Activated CD4-positive, alpha-beta T cell treated with anti-CD3 and anti-CD28 coated beads for 36 hours (primary cell): ENCODE measurements at places on chromosomes 6 and 20. TPM values are rescaled to one million over a fixed set of nuclear protein-coding genes. Genes with fewer than 3 reads are reported as not detected.

DNA sequence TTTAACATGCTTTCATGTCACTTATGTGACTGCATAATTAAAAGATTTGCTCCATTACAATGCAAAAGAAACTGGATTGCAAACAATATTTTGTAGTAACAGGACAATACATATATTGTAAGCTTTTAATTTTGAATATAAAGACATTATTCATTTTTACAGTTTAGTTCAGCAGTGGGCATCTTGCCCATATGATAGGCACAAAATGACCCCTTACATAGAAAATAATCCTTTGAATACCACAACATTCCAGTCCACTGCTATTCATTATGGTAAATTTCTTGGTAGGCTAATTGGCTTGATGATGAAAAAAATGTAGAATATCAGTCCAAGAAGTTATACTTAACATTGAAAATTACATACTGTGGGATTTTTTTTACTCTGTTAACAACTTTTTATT lies 74.1 kb upstream of the LAMA2 start:
- DNase-seq, result no peak

The GTSF1L gene
- 0.23 TPM for total RNA-seq

- DNase-seq, result no peak
Measured at GRCh38 chr6:136550045-136550329, 235 bp downstream of the MAP7 start.

DNA sequence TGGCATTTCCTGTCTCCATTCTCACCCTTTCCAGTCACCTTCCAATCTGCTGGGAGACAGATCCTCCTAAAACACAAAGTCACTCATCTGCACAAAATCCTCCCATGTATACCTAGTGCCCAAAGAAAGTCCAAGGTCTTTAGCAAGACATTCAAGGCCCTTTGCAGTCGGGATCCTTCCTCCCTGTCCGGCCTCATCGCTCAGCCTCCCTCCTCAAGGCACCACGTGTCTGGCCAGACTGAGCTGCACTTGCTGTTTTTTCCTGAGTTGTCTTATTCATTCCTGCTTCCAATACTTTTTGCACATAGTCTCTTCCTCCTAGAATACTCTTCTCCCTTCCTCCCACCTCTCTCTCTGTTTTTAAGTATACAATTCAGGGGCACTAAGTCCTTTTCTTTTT lies 1.4 kb downstream of the TRIM15 start:
- no peak for DNase-seq

The PPP1R14C gene
- total RNA-seq, result 0.21 TPM

DNA sequence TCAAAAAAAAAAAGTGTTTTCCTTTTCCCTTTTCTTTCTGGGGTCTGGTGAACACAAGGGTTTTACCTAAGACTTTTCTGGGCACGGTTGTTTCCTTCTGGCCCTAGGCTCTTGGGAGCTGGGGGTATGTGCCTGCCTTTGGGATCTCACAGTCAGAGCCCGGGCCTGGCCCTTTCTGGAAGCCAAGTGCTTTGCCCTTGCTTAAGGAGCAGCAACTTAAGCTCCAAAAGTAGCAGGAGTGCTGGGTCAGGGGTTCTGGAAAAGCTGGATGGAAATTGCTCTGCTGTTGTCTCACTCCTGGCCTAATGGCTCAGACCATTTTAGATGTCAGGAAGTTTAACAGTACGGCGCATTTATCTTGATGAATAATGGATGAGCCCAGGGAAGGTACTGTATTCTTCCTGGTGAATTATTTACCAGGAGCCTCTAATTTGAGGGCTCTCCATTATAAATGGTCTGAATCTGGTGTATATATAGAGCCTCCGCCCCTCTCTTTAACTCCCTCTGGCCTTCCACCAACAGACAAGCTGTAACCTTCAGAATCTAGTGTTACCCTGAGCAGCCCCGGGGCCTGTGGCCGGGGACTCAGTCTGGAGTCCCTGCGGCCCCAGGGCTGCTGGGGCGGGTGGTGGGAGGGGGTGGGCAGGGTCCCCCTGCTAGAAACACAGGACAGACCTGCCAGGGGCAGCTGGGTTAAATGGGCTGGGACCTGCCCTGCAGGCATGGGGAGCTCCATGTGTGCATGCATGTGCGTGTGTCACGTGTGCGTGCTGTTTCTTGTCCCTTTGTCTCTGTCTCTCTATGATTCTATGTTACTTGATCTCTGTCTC lies 37.5 kb downstream of the PTK7 start:
- no peak for DNase-seq

- DNase-seq, result peak; percentile 52
Measured at GRCh38 chr20:19735446-19735845, 22.6 kb upstream of the RIN2 start.

DNA sequence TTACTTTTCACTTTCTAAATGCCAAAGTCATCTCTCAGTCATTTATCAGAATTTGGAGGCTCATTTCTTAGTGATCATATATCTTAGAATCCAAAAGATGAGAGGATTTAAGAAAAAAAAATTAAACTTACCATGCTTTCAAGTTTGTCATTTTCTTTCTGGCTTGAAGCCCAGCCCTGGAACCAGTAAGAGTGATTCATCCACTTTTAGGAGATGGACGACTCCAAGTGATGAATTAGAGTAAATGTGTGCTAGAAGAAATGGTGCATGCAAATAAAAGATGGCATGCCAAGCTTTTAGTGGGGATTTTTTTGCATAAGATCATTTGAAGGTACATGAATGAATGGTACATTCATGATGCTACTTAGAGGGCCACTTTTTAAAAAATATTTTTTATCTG lies 20.1 kb downstream of the PLCB1 start:
- no peak for DNase-seq

DNA sequence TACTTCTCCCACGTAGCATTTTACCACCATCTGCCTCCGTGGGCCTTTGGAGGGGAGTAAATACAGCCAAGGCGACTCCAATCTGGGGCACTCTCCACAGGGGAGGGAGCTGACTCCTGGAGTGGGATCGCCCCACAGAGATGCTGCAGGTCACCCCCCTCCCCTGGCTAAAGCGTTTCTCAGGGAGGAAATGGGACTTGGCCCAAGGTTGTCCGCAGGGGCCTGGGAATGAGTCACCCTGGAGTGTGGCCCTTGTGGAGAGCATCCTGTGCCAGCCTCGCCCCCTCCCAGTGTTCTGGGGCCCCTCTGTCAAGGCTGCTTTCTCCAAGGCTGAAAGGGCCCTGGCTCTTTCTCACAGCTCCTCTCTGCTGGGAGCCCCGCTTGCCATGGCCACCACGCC lies 84.5 kb upstream of the QKI start:
- DNase-seq, result no peak
